Choroid plexus epithelial cell (primary cell): ENCODE measurements at places on chromosomes 5 and 9.

GRCh38 chr9:133276001-133276884 lies 1.2 kb upstream of the ABO start:
- no peak for DNase-seq

DNA sequence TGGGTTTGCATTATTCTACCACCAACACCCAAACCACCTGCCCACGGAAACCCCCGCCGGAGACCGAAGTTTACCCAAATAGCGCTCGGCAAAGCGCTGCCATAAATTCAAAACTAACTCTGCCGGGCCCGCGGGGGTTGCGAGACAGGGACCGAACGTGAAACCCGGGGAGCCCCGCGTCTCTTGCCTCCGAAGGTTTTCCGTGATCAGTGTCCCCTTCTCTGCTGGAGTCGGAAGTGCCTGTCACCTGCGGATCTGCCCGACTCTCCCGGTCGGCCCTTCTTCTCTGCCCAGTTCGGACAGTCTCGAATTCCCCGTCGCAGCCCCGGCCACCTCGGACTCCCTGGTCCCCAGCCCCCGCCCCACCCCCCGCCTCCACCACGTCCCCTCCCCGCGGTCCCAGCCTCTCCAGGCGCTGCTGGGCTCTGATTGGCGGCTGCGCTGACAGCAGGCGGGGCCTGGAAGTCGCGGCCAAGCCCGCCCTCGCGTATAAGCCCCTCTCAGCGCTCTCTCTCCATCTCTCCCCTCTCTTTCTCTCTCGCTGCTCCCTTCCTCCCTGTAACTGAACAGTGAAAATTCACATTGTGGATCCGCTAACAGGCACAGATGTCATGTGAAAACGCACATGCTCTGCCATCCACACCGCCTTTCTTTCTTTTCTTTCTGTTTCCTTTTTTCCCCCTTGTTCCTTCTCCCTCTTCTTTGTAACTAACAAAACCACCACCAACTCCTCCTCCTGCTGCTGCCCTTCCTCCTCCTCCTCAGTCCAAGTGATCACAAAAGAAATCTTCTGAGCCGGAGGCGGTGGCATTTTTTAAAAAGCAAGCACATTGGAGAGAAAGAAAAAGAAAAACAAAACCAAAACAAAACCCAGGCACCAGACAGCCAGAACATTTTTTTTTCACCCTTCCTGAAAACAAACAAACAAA lies at the start of gene RORB:
Gene RORB (plus strand): TSS at position 517 of the 929 bp plus-strand sequence. CDS start 642 bp downstream, outside the sequence.
- peak; percentile 71 for DNase-seq

- no peak for DNase-seq
Measured at GRCh38 chr9:95626341-95626740, 109.6 kb upstream of the PTCH1 start.

DNA sequence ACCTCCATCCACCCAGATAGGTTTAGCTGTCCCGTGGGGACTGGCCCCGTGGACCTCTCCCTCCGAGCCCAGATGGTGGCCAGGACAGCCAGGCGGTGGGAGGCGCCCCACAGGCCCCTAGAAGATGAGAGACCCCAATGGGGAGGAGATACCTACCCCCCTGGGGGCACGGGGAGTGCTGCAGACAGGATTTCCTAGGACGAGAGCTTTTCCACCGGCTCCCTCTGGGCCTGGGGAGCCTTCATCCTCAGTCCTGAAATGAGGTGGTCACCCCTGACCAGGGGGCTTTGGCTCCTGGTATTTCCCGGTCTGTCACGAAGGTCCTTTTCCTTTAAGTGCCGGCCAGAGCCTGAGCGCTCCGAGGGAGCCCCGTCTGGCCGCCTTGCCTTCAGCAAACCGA lies 46.8 kb downstream of the MRPL36 start:
- DNase-seq, result no peak

DNA sequence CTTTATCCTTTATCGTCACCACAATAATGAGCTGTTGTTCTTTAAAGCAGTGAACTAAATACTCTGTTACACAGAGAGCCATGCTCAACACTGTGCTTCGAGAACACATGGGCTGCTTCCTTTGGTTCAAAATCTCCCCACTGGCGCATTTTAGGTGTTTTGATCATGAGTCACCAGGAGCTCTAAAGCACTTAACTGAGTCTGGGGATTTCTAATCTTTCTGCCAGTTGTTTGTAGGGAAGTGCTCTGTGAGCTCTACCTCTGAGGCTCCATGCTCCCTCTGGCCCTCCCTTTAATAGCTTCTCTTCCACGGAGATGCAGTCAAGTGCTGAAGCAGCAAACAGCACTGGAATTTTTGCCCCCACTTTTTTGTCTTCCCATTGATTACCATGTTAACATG lies 17.0 kb downstream of the ERAP2 start:
- peak; percentile 91 for DNase-seq

DNA sequence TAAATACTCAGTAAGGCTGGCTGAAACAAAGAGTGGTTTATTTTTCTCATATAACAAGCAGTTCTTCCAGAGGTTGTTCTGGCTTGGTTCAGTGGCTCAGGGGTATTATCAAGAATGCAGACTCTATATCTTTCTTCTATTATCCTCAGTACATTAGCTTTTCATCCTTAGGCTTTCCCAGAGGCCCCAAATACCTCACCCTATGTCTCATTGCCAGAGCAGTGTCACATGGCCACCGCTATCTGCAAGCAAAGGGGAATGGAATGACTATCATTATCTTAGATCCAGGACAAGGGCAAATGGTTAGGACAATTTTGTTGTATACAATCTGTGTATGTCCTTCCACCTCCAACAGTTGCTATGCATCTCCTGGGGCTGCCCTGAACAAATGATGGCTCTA lies 69.0 kb upstream of the SNX2 start:
- DNase-seq, result peak; percentile 9

GRCh38 chr5:140221697-140222223 lies 46.8 kb downstream of the CYSTM1 start:
- DNase-seq, result peak; percentile 89

GRCh38 chr5:87195616-87196015 lies 72.1 kb upstream of the RASA1 start:
- DNase-seq, result peak; percentile 35

DNA sequence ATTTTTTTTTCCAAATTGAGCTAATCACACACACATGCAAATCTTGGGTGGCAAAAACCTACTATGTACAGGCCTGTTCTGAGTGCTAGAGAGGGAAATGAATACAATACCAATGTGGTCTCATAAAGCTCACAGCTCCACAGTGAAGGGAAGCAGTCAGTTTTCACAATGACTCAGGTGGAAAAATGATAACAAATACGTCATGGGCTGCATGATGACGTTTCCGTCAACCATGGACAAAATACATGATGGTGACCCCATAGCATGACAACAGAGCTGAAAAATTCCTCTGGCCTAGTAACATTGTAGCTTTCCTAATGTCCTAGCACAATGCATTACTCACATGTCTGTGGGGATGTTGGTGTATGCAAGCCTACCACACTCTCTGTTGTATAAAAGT lies 252.5 kb downstream of the TRIM32 start:
- no peak for DNase-seq

DNA sequence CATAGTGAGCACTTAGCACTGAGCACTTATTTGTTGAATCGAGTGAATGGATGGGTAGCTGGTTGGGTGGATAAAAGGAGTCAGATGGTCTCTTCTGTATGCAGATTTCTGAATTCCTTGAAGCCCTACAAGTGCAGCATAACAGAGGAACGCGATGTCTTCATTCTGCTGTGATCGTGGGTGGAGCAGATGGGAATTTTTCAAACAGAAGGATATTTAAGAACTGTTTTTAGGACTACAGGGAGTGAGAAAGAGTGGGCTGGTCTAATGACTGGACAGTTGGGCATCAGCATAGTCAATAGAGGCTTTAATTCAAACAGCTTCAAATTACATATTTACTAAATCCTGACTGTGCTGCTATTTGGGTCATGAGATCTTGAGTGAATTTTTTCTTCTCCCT lies 253.2 kb downstream of the CEMIP2 start:
- DNase-seq, result no peak

- DNase-seq, result no peak
Measured at GRCh38 chr9:120961936-120962335, 35.3 kb upstream of the TRAF1 start.

DNA sequence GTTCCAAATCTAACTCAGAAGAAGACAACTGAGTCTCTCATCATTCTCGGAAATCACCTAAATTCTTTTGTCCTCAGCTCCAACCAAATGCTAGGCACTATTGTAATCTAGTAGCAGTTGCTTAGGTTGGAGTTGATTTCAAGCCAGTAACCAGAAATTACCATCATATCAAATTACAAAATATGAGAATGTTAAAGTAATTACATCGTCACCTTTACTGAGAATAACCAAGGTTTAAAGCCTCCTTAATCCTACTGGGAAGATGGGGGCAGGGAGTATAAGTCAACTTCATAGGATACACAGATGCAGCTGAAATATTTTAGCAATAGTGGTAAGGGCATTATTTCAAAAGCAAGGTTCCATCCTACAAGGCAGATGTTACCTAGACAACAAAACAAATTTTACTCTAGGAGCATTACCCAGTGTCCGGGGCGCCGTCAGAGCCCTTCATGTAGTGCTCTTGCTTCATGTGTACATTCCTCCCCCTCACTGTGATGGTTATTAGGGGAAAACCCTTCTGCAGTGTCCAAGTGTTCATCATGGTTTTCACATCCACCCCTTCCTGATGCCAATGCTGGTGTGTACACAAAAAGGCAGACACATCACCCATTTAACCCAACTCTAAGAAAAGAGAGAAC lies 19.5 kb downstream of the ERAP1 start:
- peak; percentile 64 for DNase-seq

- peak; percentile 23 for DNase-seq
Measured at GRCh38 chr5:134177369-134178095, 782 bp upstream of the SKP1 start.

- DNase-seq, result no peak
Measured at GRCh38 chr5:9438596-9439354, 107.1 kb downstream of the SEMA5A start.

DNA sequence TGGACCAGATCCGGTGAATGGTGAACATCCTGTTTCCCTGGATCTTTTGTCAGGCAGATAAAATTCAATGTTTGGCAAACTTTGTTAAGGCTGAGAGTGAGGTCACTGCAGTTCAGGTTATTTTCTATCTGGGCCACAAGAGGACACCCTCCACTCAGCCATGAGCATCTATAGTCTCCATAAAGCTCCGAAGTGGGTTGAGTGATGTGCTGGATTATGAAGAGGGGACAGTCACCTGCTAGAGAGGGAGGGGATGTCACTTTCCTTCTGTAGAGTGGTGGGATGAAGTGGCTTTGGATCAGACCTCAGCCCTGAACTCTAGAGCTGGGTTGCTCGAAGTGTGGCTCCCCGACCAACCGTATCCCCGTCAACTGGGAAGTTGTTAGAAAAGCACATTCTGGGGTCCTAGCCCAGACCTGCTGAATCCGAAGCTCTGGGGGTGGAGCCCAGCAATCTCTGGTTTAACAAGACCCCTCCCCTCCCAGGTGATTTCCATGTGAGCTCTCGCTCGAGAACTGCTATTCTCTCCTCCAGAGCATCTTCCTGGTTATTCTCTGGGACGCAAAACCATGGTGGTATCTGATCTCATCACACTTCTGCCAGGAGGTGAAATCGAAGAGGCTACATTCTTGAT lies 31.8 kb upstream of the FGF1 start:
- DNase-seq, result peak; percentile 86

DNA sequence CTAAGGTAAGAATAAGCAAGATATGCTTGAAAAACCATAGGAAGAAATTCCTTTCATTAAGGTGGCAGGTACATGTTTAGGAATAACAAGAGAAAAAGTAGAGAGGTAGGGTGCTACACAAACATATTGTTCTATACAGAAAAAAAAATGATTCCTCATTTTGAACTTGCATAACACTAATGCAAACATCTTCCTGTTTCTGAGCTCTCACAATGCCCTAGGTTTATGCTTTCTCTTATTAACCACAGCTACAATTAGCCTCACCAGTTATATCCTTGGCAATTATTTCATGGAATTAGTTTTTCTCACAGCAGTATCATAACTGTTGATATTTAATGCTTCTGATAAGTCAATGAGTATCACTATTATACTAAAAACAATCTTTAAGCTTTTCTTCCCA lies 20.7 kb downstream of the CEMIP2 start:
- DNase-seq, result no peak

DNA sequence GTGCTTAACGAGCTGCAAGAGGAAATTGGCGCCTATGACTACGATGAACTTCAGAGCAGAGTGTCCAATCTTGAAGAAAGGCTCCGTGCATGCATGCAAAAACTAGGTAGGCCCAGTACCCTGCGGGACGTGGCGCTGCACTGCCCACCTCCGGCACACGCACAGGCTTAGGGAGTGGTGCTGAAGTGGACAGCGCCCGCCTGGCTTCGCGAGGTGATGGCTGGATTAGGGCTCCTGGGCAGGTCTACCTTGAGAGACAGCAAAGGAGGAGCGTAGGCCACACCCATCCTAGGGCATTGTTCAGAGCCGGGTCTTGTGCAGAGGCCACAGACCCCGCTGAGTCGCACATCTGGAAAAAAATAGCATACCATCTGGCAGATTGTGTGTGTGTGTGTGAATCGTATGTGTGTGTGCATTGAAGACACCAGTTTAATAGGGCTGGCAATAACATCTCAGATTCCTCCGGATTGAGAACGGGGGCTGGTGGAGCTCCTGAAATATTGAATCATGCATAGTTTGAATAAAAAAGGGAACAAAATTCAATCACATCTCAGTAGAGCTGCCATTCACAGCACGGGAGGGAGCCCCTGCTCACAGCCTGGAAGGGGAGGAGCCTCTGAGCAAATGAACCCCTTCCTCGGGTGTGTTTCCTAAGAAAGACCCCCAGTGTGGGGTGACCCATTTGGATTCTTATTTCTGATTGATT lies 11.1 kb downstream of the OLFM1 start:
- DNase-seq, result peak; percentile 14

DNA sequence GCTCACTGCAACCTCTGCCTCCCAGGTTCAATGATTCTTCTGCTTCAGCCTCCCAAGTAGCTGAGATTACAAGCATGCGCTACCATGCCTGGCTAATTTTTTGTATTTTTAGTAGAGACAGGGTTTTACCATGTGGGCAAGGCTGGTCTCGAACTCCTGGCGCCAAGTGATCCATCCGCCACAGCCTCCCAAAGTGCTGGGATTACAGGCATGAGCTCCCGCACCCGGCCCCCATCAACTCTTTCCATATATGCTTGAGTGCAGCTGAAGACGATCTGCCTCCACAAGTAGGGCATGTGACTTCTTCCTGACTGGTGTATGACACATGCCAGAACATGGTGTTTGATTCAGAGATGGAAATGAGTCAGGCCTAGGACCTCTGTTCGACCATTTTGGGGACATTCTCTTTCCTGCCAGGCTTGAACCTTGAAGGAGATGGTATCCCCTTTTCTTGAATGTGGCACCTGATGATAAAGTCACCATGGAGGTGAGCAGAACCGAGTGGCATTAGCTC lies 7.5 kb upstream of the CNOT6 start:
- DNase-seq, result no peak

GRCh38 chr5:170741801-170742200 lies 41.7 kb upstream of the GABRP start:
- DNase-seq, result no peak

DNA sequence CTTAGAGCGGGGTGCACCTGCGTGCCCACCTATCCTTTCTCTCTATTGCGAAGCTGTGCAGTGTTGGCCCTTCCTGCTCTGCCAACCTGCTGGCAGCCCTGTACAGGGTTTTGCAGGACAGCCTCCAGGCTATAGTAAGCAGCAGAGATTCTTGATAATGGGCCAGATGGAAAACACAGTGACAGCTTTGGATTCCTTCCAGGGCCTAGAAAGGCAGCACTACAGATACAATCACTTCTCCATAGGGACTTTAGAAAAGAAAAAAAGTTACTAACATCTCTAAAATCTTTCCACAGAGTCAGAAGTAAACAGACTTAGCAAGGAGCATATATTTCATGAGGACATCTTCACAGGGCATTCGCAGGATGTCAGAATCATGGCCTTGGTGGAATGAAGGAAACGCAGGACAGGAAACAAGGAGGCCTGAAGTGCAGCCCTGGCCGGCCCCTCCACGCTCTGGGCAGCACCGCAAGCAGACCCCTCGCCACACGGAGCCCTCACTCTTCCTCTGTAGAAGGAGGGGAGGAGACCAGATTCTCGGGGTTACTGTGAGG lies 172.1 kb upstream of the GAS1 start:
- peak; percentile 95 for DNase-seq
